ENCODE measurements at places on chromosomes 12 and 14.

DNA sequence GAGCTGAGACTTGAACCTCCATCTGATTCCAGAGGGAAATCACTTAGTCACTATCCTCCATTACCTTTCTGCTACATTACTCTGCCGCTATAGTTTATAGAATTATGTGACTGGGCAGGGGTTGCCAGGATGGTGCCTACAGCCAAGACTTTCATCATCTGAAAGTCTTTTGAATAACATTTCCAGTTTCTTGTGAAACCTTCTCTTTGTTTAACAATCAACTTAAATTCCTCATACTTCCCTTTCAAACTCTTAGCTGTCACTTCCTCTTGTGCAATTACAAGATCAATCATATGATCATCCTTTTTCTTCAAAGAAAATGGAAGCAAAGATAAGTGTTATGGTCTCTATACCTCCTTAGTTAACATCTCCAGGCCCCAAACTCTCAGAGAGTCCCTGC lies 25.4 kb upstream of the PELI2 start:
- DNase-seq = peak; percentile 54

- no peak for DNase-seq
These were observed 489.6 kb upstream of the GARIN6 start for GRCh38 chr12:99157946-99158345.

- peak; percentile 70 for DNase-seq
These were observed 75.3 kb upstream of the FAR2 start for GRCh38 chr12:29073631-29074239.

GRCh38 chr12:26158078-26158764 lies 33.4 kb upstream of the BHLHE41 start:
- DNase-seq = no peak

- no peak for DNase-seq
These were observed 716 bp downstream of the TMEM179 start for GRCh38 chr14:104603711-104604401.

GRCh38 chr12:108587826-108588225 lies 10.1 kb downstream of the TMEM119 start:
- DNase-seq = no peak

DNA sequence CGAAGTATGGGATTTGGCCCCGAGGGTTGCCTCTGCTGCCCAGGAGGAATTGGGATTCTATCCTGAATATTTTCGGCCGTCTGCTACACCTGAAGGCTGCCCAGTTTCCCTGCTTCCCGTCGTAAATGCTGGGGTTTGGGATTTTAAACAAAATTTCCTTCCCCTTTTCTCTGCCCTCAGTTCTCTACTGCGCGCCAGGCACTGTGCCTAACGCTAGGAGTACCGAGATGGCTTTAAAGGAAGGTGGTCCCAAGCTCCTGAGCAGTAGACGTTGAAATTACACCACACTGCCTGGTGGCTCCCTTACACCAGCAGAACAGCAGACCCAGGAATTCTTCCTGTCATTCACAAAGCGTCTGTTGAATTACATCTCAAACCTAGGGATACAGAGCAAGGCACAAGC lies 566 bp upstream of the PRDM4 start:
- DNase-seq = peak; percentile 10

DNA sequence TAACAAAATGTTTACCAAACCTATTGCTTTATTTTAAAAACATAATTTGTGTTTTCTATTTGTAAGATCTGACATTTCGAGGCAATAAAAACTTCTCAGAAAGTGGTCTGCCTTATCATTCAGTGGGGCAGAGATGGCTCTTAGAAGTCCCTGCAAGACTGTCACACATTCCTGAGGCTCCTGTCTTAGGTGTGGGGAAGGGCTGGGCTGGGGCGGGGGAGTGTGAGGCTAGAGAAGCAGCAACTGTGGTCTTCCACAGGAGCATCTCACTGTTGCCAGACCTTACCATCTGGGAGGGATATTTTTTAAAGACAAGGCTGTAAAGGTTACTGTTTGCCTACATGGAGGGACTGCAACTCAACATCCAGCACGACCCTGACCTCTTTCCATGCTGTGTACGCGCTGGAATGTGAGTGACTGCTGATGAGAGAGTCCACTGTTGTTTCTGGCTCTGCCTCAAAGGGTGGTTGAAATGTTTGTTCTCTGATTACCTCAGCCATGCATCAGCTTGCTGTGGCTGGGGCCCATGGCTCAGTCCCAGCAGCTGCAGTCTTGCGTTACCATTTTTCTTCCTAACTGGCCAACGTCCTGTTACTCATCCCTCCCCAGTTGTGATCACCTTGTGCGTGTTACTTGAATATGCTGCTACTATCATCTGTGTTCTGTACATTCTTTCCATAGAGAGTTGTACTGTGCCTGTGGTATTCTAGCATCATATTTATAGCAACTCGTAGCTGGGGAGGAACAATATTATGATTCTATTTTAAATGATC lies 12.4 kb downstream of the ERG28 start:
- peak; percentile 99 for DNase-seq

GRCh38 chr12:67426067-67426466 lies 156.9 kb downstream of the CAND1 start:
- peak; percentile 64 for DNase-seq

GRCh38 chr14:59461891-59462290 lies 3.3 kb downstream of the GPR135 start:
- DNase-seq = no peak

DNA sequence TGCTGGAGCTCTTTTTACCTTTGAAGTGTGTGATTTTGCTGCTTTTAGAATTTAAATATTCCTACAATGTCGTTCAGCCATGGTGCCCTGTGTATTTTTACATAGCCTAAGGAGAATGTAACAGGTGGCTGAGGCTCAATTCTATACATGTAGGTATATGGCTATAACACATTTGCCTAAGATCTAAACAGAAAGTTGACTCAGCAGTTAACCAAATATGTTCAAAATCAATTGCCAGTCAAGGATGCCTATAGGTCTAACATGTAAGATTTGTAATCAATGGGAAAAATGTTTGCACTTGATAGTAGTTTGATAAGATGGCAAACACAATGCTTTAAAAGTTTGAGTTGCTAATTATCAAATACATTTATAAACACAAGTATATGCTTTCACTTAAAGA lies 8.2 kb downstream of the PAWR start:
- no peak for DNase-seq
